ENCODE measurements at places on chromosomes 3 and 15.

- DNase-seq = no peak
Observed at GRCh38 chr15:61083788-61084134, 145.3 kb downstream of the RORA start.

DNA sequence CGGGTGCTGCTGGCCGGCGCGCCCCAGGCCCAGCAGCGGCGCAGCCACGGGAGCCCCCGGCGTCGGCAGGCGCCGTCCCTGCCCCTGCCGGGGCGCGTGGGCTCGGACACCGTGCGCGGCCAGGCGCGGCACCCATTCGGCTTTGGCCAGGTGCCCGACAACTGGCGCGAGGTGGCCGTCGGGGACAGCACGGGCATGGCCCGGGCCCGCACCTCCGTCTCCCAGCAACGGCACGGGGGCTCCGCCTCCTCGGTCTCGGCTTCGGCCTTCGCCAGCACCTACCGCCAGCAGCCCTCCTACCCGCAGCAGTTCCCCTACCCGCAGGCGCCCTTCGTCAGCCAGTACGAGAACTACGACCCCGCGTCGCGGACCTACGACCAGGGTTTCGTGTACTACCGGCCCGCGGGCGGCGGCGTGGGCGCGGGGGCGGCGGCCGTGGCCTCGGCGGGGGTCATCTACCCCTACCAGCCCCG, 777 bp downstream of the LOXL1 start:
- DNase-seq = no peak

DNA sequence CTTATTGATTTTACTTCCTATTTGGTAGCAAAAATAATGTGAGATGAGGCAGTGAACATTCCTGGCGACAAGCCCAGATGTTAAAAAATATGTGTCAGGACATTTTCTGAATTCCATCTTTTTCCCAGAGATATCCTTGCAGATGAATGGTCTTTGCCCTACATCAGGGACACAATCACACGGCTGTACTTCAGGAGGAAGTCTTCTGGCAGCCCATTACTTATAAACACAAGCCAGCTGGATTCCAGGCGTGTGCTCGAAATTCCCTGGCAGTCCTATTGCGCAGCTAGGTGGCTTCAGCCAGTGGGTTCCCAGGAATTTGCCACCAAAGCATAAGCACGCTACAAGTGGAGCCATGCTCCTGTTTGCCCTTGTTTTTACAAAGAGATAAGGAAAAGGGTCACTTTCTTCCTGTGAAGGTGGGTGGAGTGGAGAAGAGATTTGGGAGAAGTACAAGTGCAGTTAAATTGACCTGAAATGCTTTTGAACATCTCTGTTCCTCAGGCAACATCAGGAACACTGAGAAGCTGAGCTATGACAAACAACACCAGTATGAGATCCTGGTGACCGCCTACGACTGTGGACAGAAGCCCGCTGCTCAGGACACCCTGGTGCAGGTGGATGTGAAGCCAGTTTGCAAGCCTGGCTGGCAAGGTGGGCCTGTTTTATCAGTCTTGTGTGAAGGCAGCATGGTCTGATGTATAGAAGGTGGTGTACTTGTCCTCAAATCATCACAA, 257.1 kb upstream of the TRIM42 start:
- DNase-seq = peak; percentile 34

DNA sequence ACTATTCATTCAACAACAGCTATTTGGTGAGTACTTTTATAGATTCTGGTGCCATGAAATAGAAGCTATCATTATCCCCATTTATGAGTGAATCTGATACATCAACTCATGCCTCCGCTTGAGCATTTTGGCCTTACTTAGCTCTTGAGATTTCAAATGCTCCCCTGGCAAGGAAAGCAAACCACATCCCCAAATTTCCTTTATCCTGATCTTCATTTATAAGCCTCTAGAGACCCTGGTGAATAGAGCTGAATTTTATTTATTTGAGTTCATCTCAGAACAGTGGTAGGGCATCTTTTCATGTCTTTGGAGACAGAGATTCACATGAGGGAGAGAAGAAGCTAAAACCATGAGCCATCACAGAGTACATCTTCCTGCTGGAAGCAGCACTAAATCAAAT, 317.2 kb downstream of the SLC9A9 start:
- no peak for DNase-seq
